ENCODE measurements at places on chromosomes 5 and 9.

GRCh38 chr5:43851741-43852140, 248.8 kb downstream of the NNT start:
- DNase-seq, result no peak

DNA sequence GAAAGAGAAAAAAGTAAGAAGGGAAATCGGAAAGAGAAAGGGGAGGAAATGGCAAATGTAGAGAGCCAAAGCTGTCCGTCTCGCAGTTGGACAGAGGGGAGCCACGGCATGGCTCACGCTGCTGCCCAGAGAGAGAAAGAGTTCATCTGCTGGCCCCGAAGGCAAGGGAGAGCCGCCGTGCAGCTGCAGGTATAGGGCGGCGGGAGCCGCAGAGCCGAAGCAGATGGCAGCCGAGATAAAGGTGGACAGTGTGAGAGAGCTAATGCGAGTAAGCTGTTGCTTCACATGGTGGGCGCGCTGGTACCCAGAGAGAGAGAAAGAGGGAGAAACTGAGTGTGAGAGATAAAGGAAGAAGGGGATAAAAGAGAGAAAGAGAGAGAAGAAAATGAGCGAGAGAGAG, 188.4 kb upstream of the PPP1R26 start:
- DNase-seq, result no peak

DNA sequence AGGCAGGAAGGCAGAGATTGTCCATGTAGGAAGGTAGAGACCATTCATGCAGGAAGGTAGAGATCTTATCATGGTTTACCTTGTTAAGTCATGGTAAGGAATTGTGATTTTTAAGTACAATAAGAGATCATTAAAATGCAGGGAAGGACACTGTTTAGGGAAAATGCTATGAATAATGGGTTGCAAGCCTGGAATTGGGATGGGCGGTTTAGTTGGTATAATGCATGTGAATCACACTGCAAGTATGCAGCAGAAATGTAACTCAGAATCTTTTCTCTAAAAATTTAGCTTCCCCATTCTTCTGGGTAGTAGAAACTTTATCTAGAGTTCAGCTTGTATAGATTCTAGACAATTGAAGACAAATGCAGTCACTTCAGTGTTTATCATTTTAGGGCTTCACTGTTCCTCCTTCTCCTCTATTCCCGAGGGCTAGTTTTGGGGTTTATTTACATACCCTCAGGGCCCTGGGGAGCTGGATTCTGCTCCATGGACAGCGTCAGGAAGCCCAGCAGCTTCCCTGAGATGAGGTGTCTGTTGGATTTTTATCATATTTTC, 212.0 kb downstream of the SREK1 start:
- DNase-seq, result no peak

- no peak for DNase-seq
These were observed 183.8 kb upstream of the PDE4D start for GRCh38 chr5:60077292-60077691.

- no peak for DNase-seq
These were observed 5.4 kb downstream of the MRPS27 start for GRCh38 chr5:72314571-72315172.

DNA sequence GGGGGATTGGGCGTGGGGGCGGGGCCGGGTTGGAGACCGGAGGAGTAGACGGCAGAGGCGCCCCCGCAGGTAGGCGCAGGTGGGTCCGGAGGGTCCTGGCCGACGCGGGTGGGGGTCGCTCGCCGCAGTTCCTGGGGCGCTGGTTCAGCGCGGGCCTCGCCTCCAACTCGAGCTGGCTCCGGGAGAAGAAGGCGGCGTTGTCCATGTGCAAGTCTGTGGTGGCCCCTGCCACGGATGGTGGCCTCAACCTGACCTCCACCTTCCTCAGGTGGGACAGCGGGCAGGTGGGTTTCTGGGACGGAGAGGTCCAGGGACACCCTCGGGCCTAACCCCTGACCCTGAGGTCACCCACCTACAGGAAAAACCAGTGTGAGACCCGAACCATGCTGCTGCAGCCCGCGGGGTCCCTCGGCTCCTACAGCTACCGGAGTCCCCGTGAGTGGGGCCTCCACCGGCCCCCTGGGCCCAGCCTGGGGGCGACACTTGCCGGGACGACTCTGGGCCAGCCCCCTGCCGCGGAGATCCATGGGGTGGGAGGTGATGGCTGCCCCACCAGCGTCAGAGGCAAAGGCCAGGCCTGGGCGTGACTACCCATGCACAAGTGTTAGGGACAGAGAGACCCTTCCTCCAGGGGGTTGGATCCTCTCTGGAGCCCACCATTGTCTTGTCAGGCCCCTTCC, 1.7 kb downstream of the PTGDS start:
- no peak for DNase-seq

- no peak for DNase-seq
These were observed 212.4 kb downstream of the DTWD2 start for GRCh38 chr5:118775790-118776499.

DNA sequence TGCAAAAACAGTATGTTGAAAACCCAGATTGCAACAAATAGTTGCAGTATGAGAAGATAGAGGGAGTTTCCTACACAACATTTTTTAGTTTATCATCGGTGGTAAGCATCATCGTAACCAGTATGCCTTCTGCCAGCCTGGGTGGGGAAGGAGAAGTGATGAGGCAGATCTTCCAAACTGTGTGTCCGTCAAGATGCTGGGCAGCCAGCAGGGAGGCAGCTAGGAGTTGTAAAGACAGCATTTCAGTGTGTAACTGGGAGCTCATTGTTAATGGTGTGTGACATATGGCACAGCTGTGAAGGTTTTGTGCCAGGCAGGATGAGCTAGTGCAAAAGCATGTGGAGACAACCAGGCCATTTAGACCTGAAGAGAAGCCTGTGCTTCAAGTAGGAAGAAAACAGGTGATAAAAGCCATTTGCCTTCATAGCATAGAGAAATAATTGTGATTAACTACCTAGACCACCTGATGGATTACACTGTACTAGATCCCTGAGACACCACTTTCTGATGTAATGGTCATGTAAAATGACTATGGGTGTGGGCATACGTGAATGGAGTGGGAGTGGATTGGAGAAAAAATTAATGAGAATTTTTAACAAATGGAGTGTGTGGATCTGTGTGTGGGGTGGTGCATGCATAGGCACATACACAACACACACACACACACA, 347.0 kb upstream of the ADAMTSL1 start:
- DNase-seq, result no peak

GRCh38 chr5:108728566-108729241, 19.0 kb upstream of the FER start:
- DNase-seq, result no peak

DNA sequence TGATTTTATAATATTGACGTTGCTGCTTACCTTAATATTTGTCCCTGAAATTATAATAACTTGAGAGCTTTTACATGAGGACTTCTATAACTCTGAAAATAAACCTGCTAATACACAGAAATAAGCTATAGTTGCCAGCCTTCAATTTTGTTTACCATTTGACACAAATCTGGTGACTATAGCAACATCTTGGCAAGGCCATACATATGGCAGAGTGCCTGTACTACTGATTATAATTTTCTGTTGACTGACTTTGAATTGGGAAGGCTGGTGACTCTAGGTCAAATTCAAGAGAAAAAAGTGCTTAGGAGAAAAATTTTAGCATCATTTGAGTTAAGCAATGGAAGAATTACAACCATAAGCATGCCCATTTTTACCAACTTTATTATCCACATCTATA, 581.4 kb upstream of the PTPRD start:
- no peak for DNase-seq

GRCh38 chr5:90305041-90305720, 104.4 kb downstream of the CETN3 start:
- DNase-seq, result no peak

DNA sequence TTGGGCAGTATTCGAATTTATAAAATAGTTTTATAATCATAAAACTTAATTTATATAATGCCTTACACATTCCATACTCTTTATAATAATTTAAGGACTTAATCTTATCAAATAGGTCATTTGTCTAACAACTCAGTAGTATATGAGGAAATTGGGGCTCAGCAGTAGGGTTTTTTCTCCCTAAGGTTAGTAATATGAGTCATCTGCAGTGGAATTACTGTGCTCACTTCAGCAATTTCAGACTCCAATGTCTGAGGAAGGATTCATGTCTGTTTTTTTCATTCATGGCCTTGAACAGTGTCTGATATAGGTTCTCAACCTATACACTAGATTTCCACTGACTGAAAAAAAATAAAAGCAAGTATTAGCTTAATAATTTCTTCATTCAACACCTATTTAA, 7.4 kb downstream of the DMRTA1 start:
- DNase-seq, result no peak

- DNase-seq, result no peak
These were observed 73.6 kb upstream of the RPS23 start for GRCh38 chr5:82351754-82352145.

DNA sequence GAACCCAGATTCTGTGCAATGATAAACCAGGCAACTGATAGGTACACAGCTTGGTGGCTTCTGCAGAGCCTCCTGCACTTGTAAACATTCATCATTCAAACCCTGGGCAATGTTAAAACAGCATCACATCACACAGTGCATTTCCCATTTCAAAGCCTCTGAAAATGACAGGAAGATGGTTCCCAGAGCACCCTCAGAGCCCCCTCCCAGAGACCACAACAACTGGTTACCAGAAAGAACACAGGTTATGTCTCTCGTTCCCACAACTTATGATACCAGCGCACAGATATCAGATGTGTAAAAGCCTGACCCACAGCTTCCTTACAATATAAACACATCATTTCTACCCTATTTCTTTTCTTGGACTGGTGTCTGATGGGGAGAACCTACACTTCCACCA, 248.7 kb downstream of the AUH start:
- no peak for DNase-seq
